ENCODE measurements at places on chromosomes 13 and 19.

DNA sequence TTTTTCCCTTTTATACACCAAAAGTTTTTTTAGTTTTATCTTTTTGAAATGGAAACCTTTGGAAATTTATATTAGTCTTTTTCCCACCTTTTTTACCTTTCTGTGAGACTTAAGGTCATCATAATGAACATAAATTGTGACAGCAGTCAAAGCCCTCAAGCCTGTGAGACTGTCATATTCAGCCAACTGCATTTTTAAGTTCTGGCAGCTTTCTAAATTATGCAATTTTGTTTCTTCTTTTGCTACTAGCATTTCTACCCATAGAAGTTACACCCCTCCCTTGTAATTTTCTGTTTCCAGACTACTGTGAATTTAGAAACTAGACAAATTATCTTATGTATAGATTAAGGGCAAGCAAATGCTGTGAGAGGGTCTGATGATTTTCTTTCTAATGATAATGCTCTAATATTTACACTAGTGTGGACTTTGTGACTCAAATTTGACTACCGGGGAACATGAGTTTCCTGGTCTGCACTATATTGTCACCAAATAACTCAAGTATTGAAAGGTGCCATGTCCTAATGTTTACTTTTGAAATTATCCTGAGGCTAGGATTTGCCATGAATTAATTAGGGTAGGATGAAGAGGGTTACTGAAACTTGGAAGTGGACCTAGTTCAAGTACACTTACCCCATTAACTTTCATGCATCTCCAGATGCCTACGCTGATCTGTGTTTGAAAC is 43.7 kb downstream of the FRY start:
- no peak for DNase-seq

DNA sequence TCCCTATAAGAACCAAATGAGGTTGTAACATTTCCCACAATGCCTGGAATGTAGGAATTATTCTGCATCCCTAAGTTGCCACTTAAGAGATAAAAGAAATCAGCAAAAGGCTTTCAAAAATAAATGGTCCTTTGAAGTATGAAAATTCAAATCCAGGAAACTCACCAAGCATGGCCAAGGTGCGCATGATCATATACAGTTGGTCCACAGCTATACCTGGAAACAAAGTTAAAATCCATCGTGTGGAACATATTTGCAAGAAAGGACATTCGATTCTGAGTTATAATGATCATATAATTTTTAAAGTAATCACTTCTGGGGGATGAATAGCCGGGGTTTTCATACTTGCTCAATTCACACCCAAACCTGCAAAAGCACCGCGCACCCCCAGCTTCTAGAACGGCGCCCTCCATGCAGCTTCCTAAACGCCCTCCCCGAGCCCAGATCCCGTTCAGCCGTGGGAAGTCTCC is 525 bp downstream of the CARS2 start:
- DNase-seq = no peak

GRCh38 chr13:112897956-112898620 is 70.9 kb upstream of the MCF2L start:
- DNase-seq = no peak

DNA sequence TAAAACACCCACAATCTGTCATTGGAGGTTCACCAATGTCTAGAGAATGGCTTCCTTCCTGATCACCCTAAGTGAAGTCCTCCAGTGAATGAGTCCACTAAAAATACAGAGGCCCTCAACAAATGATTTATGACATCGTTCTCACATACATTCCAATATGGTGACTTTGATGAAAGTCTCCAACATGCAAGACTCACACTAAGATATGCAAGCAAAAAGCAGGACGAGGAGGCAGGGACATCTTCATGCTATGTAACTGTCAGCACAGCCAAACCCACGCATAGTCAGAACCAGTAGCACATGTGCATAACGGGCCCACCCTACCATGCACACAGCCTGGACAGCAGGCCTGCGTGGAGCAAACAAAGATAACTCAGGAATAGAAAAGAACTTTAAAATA is 16.6 kb upstream of the LSM14A start:
- no peak for DNase-seq

DNA sequence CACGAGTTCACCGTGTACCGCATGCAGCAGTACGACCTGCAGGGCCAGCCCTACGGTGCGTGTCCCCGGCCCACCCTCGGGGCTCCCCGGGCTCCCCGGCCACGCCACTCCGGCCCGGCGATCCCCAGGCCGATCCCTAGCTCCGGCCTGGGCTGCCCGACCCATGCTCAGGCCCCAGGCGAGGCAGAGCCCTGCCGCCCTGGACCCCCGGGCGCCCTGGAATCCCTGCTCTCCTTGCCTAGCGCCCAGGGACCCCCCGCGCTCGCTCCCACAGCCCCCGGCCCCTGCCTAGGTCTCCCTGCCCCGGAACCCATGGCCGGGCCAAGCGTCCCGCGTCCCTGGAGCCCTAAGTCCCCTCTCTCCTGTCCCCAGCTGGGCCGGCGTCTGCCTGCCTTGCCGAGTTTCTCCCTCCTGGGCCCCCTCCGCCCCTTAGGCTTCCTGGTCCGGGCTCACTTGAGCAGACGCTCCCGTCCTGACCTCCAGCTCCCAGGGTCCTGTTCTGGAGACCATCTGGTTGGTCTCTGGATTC is 494 bp downstream of the NCLN start:
- DNase-seq = no peak

DNA sequence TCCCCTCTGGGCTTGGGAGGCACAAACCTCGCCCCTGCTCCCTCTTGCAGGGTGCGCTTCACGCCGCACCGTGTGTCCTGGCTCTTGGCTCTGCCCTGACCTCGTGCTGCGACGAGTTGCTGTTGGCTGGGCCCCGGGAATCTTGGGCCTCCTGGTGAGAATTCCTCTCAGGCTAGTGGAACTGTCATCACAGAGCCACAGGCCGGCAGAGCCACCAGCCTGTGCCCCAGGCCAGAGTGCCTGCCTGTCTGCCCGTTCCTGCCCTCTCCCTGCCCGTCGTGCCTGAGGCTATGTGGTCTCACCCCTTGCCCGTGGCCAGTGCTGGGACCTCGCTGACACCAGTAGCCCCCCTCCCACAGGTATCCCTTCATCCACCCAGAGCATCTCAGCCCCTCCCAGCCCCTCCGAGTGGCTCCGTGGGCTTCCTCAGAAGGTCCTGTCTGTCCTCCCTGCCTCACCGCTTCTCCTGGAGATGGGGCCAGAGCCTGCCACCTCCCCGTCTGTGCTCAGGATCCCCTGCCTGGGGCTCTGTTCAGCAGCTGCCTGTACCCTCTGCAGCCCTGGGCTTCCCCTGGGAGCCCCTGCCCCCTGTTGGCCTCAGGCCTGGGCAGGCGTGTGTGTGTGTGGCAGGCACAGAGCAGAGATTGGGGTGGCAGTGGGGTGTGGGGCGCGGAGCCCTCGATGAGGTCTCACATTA is 13.3 kb downstream of the NDUFB7 start:
- no peak for DNase-seq

GRCh38 chr13:69474011-69474685 is 633.5 kb upstream of the ATXN8OS start:
- DNase-seq = no peak

DNA sequence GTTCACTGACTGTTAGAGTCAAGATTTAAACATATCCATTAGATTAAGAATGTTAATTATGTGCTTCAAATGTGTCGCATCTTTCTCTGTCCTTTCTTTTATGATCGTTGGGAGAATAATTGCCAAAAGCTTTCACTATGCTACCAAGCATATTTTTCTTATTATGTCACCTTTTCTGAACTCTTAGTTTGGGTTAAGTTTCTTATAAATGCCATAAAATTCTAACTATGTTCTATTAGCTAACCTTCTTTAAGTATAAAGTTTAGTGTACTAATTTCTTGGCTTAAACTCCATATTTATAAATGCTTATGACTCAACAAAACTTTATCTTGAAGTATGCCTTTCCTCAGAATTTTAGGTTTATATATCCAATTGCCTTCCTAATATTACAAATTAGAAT is 1759.4 kb downstream of the PCDH9 start:
- no peak for DNase-seq

DNA sequence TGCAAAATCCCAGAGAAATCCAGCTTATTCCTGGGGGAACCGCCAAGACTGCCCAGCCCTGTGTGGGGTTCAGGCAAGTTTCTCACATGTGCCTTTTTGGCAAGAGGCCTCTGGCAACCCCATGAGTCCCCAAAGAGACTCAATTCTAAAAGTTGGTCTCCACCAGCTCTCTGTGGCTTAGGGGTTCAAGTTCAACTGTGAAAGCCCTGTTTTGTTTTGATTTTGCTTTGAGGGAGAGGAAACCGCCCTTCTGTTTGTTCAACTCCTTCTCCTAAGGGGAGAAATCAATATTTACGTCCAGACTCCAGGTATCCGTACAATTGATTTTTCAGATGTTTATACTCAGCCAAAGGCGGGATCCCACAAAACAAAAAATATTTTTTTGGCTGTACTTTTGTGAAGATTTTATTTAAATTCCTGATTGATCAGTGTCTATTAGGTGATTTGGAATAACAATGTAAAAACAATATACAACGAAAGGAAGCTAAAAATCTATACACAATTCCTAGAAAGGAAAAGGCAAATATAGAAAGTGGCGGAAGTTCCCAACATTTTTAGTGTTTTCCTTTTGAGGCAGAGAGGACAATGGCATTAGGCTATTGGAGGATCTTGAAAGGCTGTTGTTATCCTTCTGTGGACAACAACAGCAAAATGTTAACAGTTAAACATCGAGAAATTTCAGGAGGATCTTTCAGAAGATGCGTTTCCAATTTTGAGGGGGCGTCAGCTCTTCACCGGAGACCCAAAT is 583 bp upstream of the LDLR start:
- no peak for DNase-seq

GRCh38 chr13:99967498-99967868 is 4.1 kb downstream of the ZIC5 start:
- no peak for DNase-seq

- DNase-seq = no peak
Measured at GRCh38 chr13:112820318-112820717, 130.5 kb downstream of the ATP11A start.
